ENCODE measurements at places on chromosomes 5 and 9. TPM values are rescaled to one million over a fixed set of nuclear protein-coding genes. Genes with fewer than 3 reads are reported as not detected.

Gene STOM
- total RNA-seq: 179 TPM

DNA sequence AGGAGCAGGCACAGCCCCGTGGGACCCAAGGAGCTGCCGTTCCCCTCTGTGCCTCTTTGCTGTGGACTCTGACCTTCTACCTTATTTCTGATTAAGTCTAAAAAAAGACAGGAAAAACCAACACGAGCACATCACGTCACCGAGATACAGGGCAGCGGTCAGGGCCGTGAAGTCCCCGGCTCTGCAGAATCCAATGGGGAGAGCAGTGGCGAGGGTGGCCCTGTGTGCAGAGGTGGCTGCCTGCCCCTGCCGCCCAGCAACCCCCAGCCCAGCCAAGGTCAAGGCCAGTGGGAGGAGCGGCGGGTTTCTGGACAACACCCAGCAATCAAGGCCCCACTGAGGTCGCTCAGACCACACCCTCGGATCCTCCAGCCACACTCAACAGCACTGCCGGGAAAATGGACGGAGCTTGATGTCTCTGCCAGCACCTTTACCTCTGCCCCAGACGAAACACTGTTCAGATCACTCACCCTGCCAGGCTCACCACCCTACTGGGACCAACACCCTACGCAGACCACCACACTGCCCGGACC is 32.7 kb upstream of the SLC9A3 start:
- H3K4me1 ChIP-seq: no peaks in the 10 kb centered on the region
- H3K27ac ChIP-seq: no peak overlapping the region
- no peak for DNase-seq
- peaks cover 20% of the 10 kb centered on the region for H3K27me3 ChIP-seq
- no peaks in the 10 kb centered on the region for H3K36me3 ChIP-seq
- no peak overlapping the region for H3K4me3 ChIP-seq

Gene CCL28
- total RNA-seq: 24.8 TPM

DNA sequence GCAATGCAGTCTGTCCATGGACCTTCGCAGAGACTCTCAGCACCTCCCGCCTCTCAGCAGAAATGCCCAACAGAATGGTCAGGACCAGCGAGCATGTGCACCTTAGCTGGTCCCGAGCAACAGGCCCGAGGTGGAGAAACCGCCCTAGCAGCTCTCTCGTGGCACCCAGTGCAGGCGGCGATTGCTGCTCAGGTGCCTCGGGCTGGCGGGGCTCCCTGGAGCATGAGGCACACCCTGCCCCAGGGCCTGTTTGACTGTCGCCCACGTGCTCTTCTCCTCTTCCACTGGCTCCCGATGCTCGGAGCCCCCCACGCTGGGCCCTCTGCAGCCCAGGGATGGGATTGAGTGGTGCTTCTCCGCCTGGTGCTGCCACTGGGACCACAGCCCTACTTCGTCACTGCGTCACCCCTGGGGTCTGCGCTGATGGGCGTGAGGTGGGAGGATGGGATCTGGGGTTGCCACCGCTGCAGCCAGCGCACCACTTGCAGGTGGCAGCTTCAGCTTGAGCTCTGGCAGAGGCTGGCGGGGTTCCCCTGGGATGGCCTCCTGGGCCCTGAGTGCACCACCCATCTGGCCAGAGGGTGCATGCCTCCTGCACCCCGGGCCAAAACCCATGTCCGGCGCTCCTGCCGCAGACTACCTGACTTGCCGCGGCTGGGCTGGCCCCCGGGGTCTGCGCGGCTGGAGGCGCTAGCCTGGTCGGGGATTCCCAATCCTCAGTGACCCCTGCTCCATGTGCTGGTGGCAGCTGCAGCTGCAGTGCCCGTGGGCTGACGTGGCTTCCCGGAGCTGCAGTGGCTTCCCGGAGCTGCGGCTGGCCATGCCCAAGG is 244.2 kb downstream of the FOXD4L6 start:
- no peak overlapping the region for H3K27ac ChIP-seq
- H3K4me3 ChIP-seq: no peak overlapping the region
- no peaks in the 10 kb centered on the region for H3K36me3 ChIP-seq
- DNase-seq: peak; percentile 78

Gene PCDHB15
- total RNA-seq: 1.3 TPM

DNA sequence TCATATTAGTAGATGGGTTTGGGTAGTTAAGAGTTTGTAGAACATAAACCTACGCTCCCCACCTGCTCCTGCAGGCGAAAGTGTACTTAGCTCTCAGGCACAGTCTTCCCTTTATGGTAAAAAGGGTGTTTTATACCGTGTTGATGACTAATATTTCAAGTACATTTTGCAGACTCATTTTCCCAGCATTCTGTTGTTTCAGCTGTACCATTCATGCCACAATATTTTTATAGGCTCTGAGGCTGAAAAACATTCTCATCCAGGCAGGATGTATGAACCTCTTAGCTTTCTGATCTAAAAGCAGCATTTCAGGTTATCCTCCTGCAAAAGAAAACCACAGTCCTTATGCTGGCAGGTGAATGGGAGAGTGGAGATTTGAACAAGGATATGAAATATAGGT is 231.4 kb downstream of the NR2F1-AS1 start:
- H3K4me1 ChIP-seq: no peaks in the 10 kb centered on the region
- H3K36me3 ChIP-seq: no peaks in the 10 kb centered on the region
- H3K27me3 ChIP-seq: no peaks in the 10 kb centered on the region
- H3K27ac ChIP-seq: no peak overlapping the region
- DNase-seq: no peak

GRCh38 chr5:10400831-10401230 is 40.8 kb upstream of the ROPN1L start:
- H3K4me3 ChIP-seq: no peak overlapping the region
- no peaks in the 10 kb centered on the region for H3K4me1 ChIP-seq
- no peak overlapping the region for H3K27ac ChIP-seq
- peaks cover 67% of the 10 kb centered on the region for H3K36me3 ChIP-seq

Gene CDH6
- total RNA-seq: 0.36 TPM

GRCh38 chr9:114757984-114758383 is 47.9 kb downstream of the TNFSF15 start:
- H3K27ac ChIP-seq: no peak overlapping the region
- H3K36me3 ChIP-seq: no peaks in the 10 kb centered on the region
- no peaks in the 10 kb centered on the region for H3K27me3 ChIP-seq
- no peak overlapping the region for H3K4me3 ChIP-seq

- no peak for DNase-seq
- no peak overlapping the region for H3K4me3 ChIP-seq
- no peaks in the 10 kb centered on the region for H3K36me3 ChIP-seq
- peak overlapping the region; percentile 55 for H3K27ac ChIP-seq
Observed at GRCh38 chr5:147482706-147483180, 27.1 kb downstream of the DPYSL3 start.

DNA sequence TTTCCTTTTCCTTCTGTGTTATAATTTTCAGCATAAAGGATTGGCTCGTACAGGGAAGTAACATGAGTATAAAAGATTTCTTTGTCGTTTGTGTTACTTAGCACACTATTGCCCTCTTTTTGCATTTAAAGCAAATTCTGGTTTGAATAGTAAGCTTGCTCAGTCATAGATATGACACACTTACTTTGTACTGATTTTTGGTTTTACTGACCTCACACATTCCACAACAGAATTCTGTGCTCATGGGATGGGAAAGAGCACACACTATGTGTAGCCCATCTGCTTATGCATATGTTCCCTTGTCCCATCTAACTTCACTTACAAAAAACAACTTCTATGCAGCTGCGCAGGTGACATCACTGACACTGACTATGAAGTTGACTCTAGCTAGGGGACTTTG is 111.9 kb upstream of the MTAP start:
- H3K27me3 ChIP-seq: no peaks in the 10 kb centered on the region
- no peak overlapping the region for H3K4me3 ChIP-seq
- no peak for DNase-seq
- peaks cover 10% of the 10 kb centered on the region for H3K4me1 ChIP-seq
- no peaks in the 10 kb centered on the region for H3K36me3 ChIP-seq

- DNase-seq: no peak
- H3K27ac ChIP-seq: no peak overlapping the region
- no peak overlapping the region for H3K4me3 ChIP-seq
Observed at GRCh38 chr5:17794815-17795214, 160.6 kb downstream of the TAF11L14 start.

DNA sequence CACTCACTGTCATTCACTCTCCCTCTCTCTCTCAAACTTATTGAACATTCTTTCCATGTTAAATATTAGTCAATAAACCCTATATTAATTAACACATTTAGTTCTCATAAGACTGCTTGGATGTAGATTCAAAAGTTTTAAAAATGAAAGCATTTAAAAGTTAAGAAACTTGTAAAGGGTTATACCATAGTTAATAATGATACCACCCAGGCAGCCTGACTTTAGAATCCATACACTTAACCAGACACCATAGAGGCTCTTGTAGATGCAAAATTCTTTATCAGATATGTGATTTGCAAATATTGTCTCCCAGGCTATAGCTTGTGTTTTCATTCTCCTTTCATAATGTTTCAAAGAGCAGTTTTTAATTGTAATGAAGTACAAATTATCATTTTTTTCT is 335.8 kb upstream of the ACTBL2 start:
- no peaks in the 10 kb centered on the region for H3K36me3 ChIP-seq
- no peak overlapping the region for H3K27ac ChIP-seq
- H3K27me3 ChIP-seq: no peaks in the 10 kb centered on the region
- H3K4me3 ChIP-seq: no peak overlapping the region
- peaks cover 4% of the 10 kb centered on the region for H3K4me1 ChIP-seq
- DNase-seq: no peak

DNA sequence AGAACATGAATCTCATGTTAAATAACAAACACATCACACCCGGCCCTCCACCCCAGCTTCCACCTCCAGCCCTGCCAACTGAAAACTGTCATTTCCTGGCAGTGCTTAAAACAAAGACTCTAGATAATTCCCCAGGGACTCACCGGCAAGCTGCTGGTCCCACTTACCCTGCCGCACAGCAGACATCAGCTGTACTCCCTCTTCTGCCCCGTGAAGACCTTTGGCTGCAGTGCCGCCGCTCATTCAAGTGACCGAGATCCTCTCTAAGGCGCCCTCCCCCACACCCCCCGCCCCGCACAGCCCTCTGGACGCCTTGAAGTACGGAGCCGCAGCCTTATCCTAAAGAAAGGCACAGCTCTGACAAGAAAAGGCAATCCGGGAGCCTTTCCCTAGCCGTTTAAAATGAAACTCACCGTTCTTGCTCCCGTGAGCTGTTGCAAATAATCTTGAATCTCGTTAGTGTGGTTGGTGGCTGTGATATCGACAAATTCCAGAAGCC is 434 bp downstream of the GLRX start:
- peaks cover 54% of the 10 kb centered on the region for H3K4me1 ChIP-seq
- DNase-seq: no peak
- no peaks in the 10 kb centered on the region for H3K36me3 ChIP-seq
- H3K4me3 ChIP-seq: peak overlapping the region; percentile 61

Gene TOR2A
- total RNA-seq: 21.0 TPM

DNA sequence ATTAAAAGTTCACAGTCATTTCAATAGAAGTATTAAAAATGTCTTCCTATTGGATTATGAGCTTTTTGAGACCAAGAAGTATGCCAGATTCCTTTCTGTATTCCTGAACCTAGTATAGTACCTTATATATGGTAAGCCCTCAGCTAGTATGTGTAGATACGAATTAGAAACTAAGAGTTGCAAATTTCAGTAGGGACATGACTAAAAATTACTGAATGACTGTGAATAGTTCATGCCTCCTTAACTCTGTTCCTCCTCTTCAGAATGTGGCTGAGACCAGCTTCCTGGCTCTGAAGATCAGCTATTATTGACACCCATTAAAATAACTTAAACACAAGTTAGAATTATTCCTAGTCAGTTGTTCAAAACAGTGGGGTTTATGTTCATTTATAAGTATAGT is 19.7 kb downstream of the KDM3B start:
- H3K36me3 ChIP-seq: peaks cover 45% of the 10 kb centered on the region
- no peak overlapping the region for H3K27ac ChIP-seq
- H3K4me1 ChIP-seq: peaks cover 19% of the 10 kb centered on the region
- DNase-seq: no peak

Gene STC2
- 5.9 TPM for total RNA-seq

GRCh38 chr5:126865299-126865698 is 88.4 kb downstream of the LMNB1 start:
- H3K4me1 ChIP-seq: peaks cover 8% of the 10 kb centered on the region
- H3K4me3 ChIP-seq: no peak overlapping the region
- no peaks in the 10 kb centered on the region for H3K27me3 ChIP-seq
- no peaks in the 10 kb centered on the region for H3K36me3 ChIP-seq
- H3K27ac ChIP-seq: no peak overlapping the region

- DNase-seq: no peak
- H3K36me3 ChIP-seq: no peaks in the 10 kb centered on the region
- no peak overlapping the region for H3K27ac ChIP-seq
- H3K4me3 ChIP-seq: no peak overlapping the region
Observed at GRCh38 chr9:9598723-9599122, 1014.1 kb downstream of the PTPRD start.

GRCh38 chr5:42090162-42090561 is 165.1 kb downstream of the FBXO4 start:
- no peaks in the 10 kb centered on the region for H3K27me3 ChIP-seq
- DNase-seq: no peak
- no peak overlapping the region for H3K4me3 ChIP-seq
- H3K27ac ChIP-seq: no peak overlapping the region

GRCh38 chr5:146662229-146662628 is 146.2 kb upstream of the GPR151 start:
- DNase-seq: no peak
- no peaks in the 10 kb centered on the region for H3K4me1 ChIP-seq
- no peak overlapping the region for H3K4me3 ChIP-seq
- H3K27ac ChIP-seq: no peak overlapping the region
- no peaks in the 10 kb centered on the region for H3K36me3 ChIP-seq

DNA sequence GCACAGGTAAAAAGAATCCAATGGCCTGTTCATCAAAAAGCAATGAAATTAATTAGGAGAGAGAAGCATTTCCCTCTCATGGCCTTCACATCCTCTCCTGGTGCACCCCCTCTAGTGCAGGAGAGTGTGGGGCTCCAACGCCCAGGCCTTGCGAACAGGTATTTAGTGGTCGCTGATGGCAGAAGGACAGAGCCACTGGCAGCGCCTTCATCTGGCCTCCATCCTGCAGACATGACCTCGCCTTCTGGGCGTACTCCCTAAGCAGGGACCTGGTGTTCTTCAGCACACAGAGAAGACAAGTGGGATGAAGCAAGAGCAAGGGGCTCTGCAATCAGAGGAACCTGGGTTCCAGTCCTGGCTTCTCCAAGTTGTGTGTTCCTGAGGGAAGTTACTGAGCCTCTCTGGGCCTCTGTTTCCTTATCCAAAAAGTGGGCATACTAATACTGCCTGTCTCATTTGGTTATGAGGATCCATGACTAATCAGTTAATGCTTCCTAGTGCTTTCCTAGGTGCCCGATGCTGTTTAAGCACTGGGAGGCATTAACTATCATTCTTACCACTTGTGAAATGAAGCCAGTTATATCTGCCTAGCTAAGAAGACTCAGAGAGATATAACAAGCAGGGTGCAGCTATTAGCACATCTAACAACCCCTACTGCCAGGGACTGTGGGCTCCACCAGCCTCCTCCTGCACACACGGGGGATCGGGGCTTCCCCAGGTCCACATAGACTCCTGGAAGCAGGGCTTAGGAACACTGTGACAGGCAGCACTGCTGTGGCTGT is 77.3 kb downstream of the SEMA4D start:
- H3K27me3 ChIP-seq: no peaks in the 10 kb centered on the region
- no peak overlapping the region for H3K27ac ChIP-seq
- no peak for DNase-seq
- H3K4me1 ChIP-seq: peaks cover 4% of the 10 kb centered on the region
- H3K4me3 ChIP-seq: no peak overlapping the region
- H3K36me3 ChIP-seq: no peaks in the 10 kb centered on the region

GRCh38 chr9:38130724-38131123 is 61.7 kb upstream of the SHB start:
- H3K4me1 ChIP-seq: peaks cover 9% of the 10 kb centered on the region
- H3K27me3 ChIP-seq: peaks cover 5% of the 10 kb centered on the region
- no peak for DNase-seq
- no peak overlapping the region for H3K4me3 ChIP-seq
- no peak overlapping the region for H3K27ac ChIP-seq

Data from suprapubic skin (tissue), 4 donors.